Smooth muscle cell of bladder (primary cell): ENCODE measurements at places on chromosomes 6 and 20. TPM values are rescaled to one million over a fixed set of nuclear protein-coding genes. Genes with fewer than 3 reads are reported as not detected.

The VGLL2 gene
- not detected in 2 replicates for total RNA-seq

The OPRM1 gene
- total RNA-seq: not detected in 2 replicates

The TNXB gene
- total RNA-seq: 91.2 and 144 TPM in 2 replicates

The ARMC12 gene
- total RNA-seq: 0.28 and 0.65 TPM in 2 replicates

The SLC32A1 gene
- not detected in 2 replicates for total RNA-seq

The CLVS2 gene
- under 0.01 TPM in 2 replicates for total RNA-seq
